ENCODE measurements at places on chromosomes 3 and 15. TPM values are rescaled to one million over a fixed set of nuclear protein-coding genes. Genes with fewer than 3 reads are reported as not detected.

The KCNMB2 gene
- total RNA-seq, result 10.0 TPM

The SKOR1 gene
- total RNA-seq, result 0.18 TPM

The FBXO40 gene
- total RNA-seq, result 228 TPM

The CORO2B gene
- 11.1 TPM for total RNA-seq

The GP9 gene
- not detected for total RNA-seq

The IMPG2 gene
- total RNA-seq, result 0.42 TPM

The PCSK6 gene
- total RNA-seq, result 14.2 TPM

The FSD2 gene
- total RNA-seq, result 117 TPM

The ARGFX gene
- total RNA-seq, result not detected

GRCh38 chr3:105868431-105868741 lies 426 bp downstream of the CBLB start:
- peak; percentile 86 for DNase-seq

DNA sequence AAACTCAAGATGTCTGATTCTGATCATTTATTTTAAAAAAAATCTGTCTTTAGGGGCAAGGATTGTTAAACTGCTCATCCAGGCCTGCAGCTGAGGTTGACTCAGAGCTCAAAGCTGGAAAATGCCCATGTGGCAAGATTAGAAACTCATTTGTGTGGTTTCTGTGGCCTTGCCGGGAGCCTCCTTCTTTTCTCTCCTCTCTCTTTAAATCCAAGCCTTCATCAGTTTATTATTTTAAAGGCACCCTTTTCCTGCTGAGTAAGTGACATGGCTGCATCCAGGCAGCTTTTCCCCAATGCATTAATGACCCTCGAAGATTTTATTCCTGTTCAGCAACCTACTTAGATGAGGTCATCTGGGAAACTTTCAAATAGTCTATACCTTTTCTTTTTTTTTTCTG lies 221.3 kb upstream of the CDIN1 start:
- no peak for DNase-seq

- DNase-seq, result no peak
Measured at GRCh38 chr3:112557976-112558375, 3.8 kb downstream of the ATG3 start.

GRCh38 chr3:117282566-117282965 lies 573.0 kb downstream of the TUSC7 start:
- no peak for DNase-seq

DNA sequence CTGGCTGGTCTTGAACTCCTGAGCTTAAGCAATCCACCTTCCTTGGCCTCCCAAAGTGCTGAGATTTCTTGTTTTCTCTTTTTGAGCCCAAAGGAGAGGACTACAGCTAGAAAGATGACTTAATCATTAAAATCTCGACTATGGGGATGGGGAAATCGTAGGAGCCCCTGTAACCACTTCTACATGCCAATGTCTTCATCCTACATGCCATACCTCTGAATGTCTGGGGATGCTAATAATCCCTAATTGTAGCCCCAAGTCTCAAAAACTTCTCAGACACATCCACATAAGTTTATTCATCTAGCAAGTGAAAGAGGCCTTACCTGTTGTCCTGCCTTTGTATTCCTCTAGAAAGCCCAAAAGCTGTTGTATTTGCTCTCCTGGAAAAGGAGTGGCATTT lies 3.7 kb upstream of the RHOV start:
- DNase-seq, result no peak

GRCh38 chr3:29537889-29538609 lies 257.2 kb downstream of the RBMS3 start:
- DNase-seq, result no peak

DNA sequence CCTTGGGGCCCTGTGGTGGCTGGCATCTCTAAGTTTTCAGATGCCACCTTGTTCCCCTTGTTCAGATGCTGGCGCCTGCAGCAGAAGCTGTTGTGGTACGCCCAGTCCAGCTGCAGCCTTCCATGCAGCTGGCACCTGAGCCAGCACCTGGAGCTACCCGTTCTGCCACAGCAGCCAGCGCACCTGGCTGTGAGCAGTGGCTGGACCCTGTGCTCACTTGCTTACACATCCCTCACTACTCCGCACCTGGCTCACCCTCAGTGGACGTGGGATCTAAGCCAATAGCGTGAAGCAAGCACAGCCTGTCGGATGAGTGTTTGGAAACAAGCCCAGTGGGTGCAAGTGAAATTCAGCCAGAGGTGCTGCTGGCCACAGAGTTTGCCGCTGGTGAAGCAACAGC lies 607.5 kb upstream of the BCHE start:
- no peak for DNase-seq

- DNase-seq, result no peak
Measured at GRCh38 chr3:9193211-9193610, 56.2 kb downstream of the SRGAP3 start.

GRCh38 chr15:43220991-43221403 lies at the start of gene EPB42:
Gene EPB42 (minus strand): TSS chr15:43221018. CDS start chr15:43220825, 193 bp downstream.
- DNase-seq, result no peak

DNA sequence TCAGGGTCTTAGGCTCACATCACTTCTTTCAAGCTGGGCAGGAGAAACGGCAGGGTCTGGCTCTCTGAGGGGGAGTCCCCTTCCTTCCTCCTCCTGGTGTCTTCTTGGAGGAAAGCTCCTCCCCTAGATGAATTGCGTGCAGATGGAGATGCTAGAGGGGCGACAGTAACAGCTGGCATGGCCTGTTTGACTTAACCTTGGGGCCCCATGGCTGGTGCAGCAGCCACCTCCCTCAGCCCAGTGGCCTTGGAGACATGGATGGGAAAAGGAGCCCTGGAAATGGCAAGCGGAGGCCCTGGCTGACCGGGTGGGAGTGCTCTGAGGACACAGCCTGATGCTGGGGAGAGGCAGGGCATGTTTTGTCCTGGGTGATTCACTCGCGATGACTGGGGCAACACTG lies 20.2 kb downstream of the PAK6 start:
- DNase-seq, result no peak

DNA sequence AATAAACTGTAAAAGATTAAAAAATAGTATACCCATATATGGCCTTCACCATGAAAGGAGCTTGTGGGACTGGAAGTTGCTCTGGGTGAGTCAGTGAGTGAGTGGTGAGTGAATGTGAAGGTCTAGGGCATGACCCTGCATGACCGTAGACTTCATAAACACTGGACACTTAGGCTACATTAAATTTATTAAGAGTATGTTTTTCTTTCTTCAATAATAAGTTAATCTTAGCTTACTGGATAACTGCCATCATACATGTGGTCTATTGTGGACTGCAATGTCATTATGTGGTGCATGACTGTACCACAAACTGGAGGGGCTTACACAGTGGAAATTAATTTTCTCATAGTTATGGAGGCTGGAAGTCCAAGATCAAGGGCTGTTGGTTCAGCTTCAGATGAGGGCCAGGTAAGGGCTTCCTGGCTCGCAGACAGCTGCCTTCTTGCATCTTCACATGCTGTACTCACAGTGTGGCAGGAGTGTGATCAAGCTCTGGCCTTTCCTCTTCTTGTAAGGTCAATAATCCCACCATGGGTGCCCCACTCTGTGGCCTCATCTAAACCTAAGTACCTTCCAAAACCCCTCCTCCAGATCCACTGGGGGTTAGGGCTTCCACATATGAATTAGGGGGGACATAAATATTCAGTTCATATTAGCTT lies 40.8 kb upstream of the PRR23E start:
- no peak for DNase-seq

DNA sequence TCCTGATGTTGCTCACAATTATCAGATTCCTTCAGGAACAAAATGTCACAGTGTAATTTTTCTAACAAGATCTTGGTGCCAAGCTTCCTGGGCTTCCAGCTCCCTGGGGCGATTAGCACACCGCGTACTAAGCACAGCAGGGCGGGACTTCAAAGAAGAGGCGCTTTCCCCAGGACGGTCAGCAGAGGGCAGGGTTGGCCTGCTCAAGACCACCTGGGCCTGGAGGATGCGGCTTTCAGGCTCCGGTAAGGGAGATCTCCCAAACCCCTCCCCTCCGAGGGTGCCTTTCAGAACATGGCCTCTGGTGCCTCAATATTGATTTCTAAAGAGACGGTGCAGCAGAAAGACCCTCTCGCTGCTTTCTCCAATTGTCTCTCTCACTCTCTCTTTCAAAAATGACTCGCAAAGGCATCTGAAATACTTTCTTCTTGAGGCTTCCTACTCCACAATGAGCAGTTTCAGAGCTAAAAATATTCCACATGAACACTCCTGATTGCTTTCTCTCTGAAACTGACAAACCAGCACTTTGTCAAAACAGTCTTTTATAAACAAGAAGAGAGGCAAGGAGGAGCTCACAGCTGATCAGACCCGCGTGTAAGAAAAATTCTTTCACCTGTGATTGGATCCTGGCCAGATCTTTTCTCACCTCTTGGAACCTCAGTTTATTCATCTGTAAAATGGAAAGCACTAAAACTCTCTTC lies 154.0 kb downstream of the ADAMTS9 start:
- peak; percentile 95 for DNase-seq

- no peak for DNase-seq
Measured at GRCh38 chr3:71910108-71910507, 125.2 kb upstream of the PROK2 start.

DNA sequence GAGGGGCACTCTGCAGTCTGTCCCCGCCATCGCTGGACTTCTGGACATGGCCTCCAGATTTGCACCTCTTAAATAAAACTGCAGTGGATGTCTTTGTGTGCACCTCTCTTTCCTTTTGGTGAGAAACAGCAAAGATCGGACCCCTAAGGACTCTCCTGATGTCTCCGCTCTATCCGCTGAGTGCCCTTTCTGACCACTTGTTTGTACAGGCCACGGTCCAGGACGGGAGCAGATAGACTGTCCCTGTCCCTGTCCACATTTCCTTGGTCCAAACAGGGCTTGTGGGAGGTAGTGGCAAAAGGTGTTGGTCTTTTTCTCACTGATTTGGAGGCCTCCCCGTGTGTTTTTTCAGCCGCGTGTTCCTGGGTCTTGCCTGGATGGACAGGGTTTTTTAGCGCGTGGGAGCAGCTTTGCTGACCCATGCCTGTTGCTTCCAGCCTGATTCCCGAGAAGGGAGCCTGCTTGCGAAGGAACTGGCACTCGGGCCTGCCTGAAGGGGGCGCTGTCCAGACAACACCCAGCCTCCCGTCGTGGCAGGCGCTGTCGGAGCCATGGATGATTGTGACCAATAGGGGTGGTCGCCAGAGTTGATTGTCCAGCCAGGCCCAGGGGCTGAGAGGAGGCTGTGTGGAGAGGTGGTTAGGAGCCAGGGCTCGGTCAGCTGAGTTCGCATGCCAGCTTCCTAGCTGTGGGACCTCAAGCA lies 13.2 kb upstream of the STAB1 start:
- DNase-seq, result peak; percentile 31

DNA sequence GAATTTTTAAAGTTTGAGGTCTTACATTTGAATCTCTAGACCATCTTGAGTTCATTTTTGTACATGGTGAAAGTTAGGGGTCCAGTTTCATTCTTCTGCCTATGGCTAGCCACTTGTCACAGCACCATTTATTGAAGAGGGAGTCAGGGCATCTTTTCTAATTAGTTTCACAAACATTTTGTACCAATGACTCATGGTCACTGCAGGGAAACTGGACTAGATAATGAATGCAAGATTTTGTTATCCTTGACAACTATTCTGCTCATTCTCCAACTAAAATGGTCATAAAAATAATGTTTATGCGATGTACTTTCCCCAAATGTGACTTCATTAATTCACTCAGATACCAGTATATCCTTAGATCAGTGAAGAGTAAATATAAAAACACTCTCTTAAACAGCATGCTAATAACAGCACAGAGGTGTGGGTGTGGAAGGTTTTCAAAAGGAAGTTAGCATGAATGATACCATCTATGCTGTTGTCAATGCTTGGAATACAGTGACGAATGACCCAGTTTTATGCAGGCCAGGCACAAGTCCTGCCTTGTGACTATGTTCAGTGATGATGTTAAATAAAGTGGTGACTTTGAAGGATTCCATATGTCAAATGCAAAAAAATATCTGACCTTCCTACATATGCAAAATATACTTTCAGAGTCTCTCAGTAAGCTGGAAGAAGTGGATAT lies 314.9 kb upstream of the TMCO5A start:
- DNase-seq, result no peak
